ENCODE measurements at places on chromosomes 7 and 10. TPM values are rescaled to one million over a fixed set of nuclear protein-coding genes. Genes with fewer than 3 reads are reported as not detected.

GRCh38 chr7:47953822-47954221 lies 5.6 kb upstream of the PKD1L1 start:
- H3K27me3 ChIP-seq: no peaks in the 10 kb centered on the region
- peaks cover 4% of the 10 kb centered on the region for H3K36me3 ChIP-seq
- peaks cover 19% of the 10 kb centered on the region for H3K4me1 ChIP-seq
- DNase-seq: no peak
- peak overlapping the region; percentile 90 for H3K27ac ChIP-seq
- no peak overlapping the region for H3K4me3 ChIP-seq

DNA sequence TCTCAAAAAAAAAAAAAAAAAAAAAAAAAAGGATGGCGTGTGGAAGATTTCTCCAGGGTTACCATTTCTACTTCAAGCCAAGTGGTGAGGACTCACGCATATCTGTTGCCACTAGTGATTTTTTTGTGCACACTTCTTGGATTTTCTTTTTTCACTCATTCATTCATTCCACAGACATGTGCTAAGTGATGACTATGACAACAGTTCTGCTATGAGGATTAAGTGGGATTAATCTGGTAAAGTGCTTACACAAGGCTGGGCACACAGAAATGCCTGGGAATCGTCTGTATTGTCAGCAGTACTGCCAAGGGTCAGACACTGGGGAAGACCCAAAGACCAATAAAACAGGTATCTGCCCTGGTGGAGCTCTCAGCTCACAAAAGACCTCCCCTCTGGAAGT lies 6.3 kb upstream of the OPN1SW start:
- no peaks in the 10 kb centered on the region for H3K27me3 ChIP-seq
- no peak overlapping the region for H3K27ac ChIP-seq
- peaks cover 7% of the 10 kb centered on the region for H3K36me3 ChIP-seq

GRCh38 chr7:69516238-69516820 lies 81.9 kb upstream of the AUTS2 start:
- peaks cover 12% of the 10 kb centered on the region for H3K27me3 ChIP-seq
- peak overlapping the region; percentile 34 for H3K27ac ChIP-seq
- no peak overlapping the region for H3K4me3 ChIP-seq
- no peaks in the 10 kb centered on the region for H3K36me3 ChIP-seq

GRCh38 chr7:149422162-149422913 lies 38.5 kb downstream of the ZNF777 start:
- H3K27me3 ChIP-seq: no peaks in the 10 kb centered on the region
- DNase-seq: no peak
- H3K4me1 ChIP-seq: no peaks in the 10 kb centered on the region
- peaks cover 2% of the 10 kb centered on the region for H3K36me3 ChIP-seq
- H3K4me3 ChIP-seq: peak overlapping the region; percentile 68
- H3K27ac ChIP-seq: no peak overlapping the region

GRCh38 chr7:116142850-116143249 lies 67.5 kb upstream of the TES start:
- H3K27me3 ChIP-seq: no peaks in the 10 kb centered on the region
- no peak for DNase-seq
- no peak overlapping the region for H3K27ac ChIP-seq
- no peak overlapping the region for H3K4me3 ChIP-seq

DNA sequence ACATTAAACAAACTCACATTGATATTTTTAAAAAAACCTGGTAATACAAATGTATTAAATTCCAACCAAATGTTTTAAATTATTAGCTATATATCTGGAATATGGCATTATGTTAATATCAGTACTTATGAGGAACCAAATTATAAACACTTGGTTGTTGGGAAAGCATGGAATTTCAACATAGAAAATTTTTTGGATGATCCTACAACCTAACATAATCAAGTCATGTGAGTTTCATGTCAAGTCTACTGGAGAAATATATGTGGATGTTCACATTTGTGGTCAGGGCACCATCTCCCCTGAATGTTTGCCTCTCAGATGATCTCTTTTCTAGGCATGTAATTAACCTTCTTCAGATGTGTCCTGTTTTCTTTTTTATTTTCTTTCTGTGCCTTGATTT lies 5.2 kb upstream of the POT1 start:
- peaks cover 4% of the 10 kb centered on the region for H3K27me3 ChIP-seq
- DNase-seq: no peak
- H3K4me1 ChIP-seq: peaks cover 3% of the 10 kb centered on the region
- H3K4me3 ChIP-seq: no peak overlapping the region
- no peak overlapping the region for H3K27ac ChIP-seq

NKX1-2 gene
- not detected for total RNA-seq

PDE6C gene
- total RNA-seq: not detected

CH25H gene
- not detected for total RNA-seq

PLCE1 gene
- 10.6 TPM for total RNA-seq
